ENCODE measurements at places on chromosomes 11 and 22.

- no peak for DNase-seq
Measured at GRCh38 chr11:96143041-96143521, 199.9 kb downstream of the MAML2 start.

DNA sequence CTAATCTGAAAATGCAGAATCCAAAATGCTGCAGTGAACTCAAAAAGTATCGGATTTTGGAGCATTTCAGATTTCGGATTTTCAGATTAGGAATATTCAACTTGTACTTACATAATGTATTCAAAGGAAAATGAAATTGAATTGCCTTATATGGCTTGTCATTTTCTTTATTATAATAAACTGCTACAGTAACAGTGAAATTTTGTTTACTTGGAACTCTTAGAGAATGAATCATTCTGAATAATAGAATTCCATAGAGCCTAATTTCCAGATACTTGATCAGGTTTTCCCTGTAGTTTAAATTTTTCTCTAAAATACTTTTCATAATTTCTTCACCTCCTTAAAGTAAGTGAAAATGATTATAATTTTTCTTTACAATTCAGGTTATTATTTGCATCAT, 17.3 kb downstream of the TTC17 start:
- no peak for DNase-seq

GRCh38 chr11:116866804-116867455, 29.5 kb upstream of the APOA1 start:
- DNase-seq: no peak

GRCh38 chr22:36356708-36357624, 30.8 kb downstream of the MYH9 start:
- peak; percentile 73 for DNase-seq

Measured in CD4-positive, alpha-beta T cell treated with Interleukin-4 for 1 hour (primary cell).